Fibroblast of skin of scalp (primary cell): ENCODE measurements at places on chromosomes 5 and 9.

DNA sequence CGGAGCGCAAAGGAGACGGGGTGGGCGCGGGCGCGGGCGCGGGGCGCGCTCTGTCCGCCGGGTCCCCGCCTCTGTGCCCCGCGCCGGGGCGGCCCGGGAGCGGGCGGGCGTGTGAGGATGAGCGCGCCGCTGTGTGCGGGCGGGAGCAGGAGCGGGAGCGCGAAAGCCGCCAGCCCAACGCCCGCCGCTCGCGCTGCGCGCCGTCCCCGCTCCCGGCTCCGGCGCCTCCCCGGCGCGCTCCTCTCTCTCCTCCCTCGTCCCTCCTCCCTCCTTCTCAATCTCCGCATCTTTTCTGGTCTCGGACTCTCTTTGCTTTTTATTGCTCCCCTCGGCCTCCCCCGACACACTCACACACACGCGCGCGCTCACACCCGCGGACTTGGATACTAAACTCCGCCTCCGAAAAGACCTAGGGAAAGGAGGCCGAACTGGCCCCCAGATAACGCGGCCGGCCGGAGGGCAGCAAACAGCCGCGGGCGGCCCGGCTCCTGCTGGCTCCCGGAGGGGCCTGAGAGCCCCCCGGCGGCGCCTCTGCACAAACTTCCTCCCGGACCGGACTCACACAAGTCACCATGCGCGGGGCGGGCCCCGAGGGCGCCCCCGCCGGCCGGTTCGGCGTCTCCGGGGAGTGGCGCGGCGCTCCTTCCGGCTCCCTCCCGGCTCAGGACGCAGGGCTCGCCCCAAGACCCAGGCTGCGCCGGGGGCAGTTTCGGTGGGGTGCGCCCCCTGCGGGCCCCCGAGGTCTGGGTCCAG, at the start of gene FIBCD1:
FIBCD1 (minus strand) TSS at position 596 of the 753 bp plus-strand sequence. CDS start 640 bp downstream, outside the sequence.
- peak; percentile 36 for DNase-seq

- no peak for DNase-seq
Measured at GRCh38 chr9:88990729-88991065, 571 bp upstream of the S1PR3 start.

GRCh38 chr5:181246276-181247049, 2.8 kb upstream of the RACK1 start:
- peak; percentile 92 for DNase-seq

DNA sequence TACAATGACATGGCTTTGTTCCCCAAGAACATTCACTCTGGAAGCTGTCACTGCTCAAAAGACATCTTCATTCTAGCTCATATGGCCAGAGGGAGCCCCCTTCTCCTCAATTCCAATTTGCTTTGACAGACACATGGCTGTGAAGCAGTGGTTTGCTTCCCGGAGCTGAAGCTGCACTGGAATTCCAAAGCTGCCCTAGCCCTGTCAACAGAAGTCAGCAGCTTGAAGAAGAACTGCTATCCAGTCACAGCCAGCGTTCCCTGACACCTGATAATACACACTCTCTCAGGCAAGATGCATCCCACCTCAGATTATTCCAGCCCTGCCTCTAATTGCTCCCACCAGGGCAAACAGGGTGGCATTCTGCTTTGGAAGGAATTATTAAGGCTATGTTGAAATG, 93.7 kb downstream of the SEMA5A start:
- DNase-seq: no peak

GRCh38 chr5:39772307-39772706, 347.5 kb upstream of the DAB2 start:
- DNase-seq: no peak

- DNase-seq: no peak
Measured at GRCh38 chr9:93569621-93570174, 6.7 kb upstream of the PHF2 start.

- peak; percentile 74 for DNase-seq
Measured at GRCh38 chr9:109320742-109321448, at the start of gene EPB41L4B. Gene EPB41L4B, minus strand, starts transcription at chr9:109321059. Its CDS starts 613 bp downstream, at chr9:109320446.

DNA sequence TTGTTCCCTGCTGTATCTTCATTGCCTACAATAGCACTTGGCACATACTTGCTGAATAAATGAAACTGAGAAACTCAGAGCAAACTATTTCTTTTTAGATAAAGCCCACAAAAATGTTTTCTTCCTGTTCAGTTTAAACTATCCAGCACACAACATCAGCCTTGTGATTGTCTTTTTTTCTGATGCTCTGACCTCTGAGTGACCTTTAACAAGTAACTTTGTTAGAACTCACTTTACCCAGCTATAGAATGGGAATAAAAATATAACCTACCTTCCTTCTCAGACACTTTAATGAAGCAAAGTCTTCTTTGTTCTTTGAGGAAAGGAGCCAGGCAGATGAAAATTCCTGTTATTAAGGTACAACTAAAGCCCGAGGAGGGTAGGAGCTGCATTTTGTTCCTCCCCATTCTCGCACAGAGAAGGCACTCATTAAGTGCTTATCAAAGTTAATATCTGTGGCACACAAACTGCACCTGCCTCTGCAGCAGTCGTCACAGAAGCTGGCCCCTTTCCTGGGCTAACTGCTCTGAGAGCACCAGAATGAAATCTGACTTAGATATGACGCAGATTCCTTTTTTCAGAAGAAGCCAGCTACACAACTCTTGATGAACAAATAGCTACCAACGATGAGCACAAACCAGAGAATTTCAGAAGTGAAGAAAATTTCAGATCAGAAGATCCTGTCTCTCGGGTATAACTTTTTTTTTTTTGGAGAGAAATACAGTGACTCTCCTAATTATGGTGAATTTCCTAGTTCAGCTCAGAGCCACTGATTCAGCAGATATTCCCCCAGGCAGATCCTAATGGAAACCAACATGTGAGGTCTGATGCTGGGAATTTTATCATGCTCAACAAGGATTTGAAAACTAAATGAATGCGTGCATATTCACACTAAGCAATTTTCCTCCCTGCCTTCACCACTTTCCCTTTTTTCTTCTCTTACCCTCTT, 31.0 kb upstream of the NR3C1 start:
- DNase-seq: no peak

DNA sequence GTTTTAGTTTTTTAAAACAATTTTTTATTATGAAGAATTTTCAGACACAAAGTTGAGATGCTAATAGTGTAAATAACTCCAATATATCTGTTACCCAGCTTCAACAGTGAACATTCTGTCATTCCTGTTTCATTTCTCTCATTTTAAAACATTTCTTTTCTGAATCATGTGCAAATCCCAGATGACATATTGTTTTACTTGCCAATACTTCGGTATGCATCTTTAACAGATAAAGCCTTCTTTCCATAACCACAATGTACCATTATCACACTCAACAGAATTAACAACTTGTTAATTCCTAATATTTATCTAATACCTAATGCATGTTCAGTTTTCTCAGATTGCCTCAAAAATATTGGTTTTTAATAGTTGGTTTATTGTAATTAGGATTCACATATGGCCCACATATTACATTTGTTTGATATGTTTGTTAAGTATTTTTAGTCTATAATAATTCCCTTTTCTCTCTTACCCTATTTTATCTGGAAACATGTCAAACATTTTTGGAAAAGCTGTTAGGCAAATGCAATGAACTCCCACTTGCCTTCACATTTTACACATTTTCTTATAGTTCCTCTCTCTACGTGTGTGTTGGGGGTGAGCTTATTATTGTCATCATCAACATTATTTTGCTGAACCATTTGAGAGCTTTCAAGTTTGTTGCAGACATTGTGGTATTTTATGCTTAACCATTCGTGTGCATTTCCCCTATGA, 58.7 kb upstream of the ANKRD55 start:
- peak; percentile 66 for DNase-seq

GRCh38 chr5:171449426-171449825, 30.0 kb downstream of the FGF18 start:
- no peak for DNase-seq

DNA sequence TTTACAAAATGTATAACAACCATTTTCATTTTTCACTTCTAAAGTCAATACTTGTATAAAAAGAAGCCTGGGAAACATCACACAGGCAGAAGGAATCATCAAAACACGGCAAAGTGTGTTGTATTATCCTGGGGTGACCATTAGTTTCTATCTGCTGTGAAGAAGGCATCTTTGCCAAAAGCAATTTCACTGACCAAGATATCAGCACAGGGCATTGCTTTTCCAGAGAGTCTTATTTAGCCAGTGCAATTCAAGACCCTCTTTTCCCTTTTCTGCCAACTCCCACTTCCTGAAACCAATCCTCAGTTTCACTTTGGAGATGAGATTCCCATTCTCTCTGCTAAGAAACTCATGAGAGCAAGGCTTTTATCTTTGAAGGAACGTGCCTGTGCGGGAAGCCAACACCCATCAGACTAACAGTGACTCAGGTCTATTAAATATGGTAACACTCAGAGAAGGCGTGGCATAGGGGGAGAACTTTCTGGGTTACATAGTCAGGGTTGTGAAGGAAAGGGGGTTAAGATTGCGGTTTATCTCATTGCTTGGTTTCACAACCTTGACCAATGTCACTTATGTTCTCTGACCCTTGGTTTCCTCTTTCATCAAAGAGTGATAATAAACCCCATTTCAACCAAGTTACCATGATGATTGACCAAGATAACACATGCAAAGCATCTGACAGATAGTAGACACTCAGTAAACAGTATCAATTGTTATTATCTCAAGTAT, 666.9 kb upstream of the KLF4 start:
- no peak for DNase-seq

DNA sequence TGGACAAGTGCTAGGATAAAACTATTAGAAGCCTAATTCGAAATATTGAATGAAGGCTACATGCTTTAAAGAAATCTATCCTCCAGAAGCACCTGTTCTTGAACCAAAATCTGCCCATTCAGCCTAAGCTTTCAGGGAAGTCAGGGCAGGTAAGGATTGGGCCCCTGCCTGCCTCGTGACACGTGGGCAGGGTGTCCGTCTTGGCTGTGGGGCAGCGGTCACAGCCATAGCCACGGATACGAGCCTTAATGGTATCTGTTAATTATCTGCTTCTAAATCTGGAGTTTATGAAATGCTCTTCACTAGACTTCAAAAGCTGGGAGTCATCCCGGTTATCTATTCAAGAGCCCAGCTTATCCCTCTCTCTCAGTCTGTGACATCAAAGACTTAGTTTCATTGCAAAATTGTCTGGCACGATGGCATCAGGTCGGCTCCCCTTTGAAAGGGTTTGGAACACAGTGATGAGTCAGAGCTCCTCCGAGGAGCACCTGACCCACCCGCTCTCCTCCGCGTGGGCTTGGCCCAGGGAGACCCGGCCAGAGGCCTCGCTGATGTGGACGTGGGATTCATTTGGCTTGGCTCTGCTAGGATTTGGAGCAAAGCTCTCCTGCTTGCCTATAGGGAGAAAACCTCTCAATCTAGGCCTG, 135.9 kb downstream of the MACROH2A1 start:
- no peak for DNase-seq

GRCh38 chr5:93277051-93277450, 304.0 kb downstream of the NR2F1-AS1 start:
- DNase-seq: no peak

DNA sequence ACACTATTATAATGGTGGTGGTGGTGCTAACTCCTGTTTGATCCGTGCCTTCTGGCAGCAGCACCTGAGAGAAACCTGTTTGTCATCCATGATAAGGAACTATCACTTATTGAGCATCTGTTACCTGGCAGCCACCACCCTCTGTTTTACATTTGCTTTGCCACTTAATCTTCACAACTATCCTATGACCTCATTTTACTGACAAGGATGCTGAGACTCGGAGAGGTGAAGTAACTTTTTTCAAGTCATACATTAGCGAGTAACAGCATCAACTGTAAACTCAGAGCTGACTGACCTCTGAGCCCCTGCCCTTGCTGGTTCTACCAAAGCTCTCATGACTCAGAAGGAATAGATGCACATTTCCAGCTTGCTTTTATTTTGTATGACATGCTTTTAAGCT, 81.1 kb downstream of the EGFLAM start:
- no peak for DNase-seq

GRCh38 chr5:163261647-163262269, 175.6 kb upstream of the CCNG1 start:
- DNase-seq: no peak

DNA sequence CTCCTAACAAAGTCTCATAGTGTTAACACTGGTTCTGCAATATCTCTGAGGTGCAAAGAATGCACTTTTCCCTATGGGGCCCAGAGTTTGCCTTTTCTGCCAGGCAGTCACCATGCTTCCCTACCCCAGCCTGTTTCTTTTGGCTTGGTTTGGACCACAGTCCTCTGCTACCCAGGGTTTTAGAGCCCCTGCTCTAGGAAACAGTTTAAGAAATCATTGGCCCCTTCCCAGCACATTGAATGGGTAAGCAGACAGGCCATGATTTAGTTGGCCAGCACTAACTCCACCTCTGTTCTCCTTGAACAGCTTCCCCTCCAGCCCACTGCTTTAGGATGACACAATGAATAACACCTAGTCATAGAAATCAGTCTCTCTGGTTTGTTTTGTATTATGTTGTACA, 73.2 kb downstream of the UBAP1 start:
- peak; percentile 9 for DNase-seq

GRCh38 chr5:173786286-173787187, 101.6 kb upstream of the CPEB4 start:
- DNase-seq: no peak

DNA sequence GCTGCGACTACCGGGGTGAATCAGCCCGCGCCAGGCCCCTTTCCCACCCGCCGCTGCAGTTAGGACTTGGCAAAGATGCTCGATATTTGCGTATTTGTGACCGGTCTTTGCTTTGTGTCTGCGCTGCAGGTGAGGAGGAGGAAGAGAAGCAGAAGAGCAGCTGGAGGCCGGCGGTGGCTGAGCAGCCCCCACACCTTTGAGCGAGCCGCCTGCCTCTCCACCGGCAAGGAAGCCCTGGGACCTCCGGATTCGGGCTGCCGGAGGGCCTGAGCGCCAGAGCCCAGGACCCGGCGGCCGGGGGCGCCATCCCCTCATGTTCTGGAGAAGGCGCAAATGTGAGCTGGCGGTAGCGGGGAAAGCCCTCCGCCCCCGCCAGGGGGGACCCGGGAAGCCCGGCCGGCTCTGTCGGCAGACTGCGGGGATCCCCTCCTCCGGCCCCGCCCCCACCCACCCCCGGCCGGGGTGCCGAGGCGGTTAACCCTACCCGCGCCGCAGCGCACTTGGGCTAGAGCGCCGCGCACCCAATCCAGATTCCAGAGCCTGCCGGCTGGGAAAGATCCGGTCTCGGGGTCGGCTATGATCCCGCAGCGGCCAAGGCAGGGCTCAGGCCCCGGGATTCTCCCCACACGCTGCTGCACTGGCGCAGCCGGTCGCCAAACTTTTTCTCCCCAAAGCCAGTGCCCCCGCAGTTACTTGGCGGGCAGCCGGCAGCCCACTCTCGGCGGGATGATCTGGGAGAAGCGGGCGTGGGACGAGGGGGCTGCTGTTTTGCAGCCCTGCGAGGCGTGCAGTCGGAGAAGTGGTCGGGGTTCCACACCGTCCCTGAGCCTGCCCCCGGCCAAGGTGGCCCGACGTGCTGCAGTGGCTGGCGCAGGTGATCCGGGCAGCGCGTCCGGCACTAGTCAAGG, 800 bp upstream of the KCNN2 start:
- peak; percentile 26 for DNase-seq

DNA sequence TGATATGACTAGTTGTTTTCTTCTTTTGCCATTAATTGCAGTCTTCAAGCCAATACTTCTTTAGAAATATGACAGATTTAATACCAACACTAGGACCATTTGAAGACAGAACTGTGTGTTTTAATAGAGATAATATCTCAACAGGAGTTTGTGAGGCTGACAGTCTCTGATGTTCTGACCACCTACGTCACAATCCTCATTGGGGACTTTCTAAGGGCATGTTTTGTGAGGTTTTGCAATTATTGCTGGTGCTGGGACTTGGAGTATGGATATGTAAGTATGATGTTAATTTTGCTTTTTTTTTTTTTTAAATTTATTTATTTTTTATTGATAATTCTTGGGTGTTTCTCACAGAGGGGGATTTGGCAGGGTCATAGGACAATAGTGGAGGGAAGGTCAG, 147.6 kb downstream of the ALDH1A1 start:
- no peak for DNase-seq
